ENCODE measurements at places on chromosomes 13 and 19.

DNA sequence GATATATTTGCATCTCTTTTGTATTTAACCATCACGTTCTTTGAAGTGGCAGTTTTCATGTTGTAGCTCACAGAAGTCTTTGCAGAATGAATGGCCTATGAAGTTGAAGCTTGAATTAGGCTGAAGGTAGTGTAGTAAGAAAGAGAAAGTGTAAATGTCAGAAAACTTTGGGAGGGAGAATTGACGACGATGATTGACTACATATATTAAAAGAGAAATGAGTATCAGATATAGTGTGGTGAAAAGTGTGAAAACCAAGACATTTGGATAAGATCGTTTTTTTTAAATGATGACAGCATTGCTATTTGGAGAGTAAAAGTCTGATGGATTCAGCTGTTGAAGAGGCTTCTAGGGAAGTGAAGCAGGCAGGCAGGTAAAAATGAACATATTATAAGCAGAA, 14.6 kb upstream of the GPC5 start:
- no peaks in the 10 kb centered on the region for H3K4me1 ChIP-seq
- DNase-seq = no peak
- no peaks in the 10 kb centered on the region for H3K27me3 ChIP-seq
- no peak overlapping the region for H3K27ac ChIP-seq
- H3K36me3 ChIP-seq = no peaks in the 10 kb centered on the region

- no peak overlapping the region for H3K4me3 ChIP-seq
- DNase-seq = peak; percentile 87
- peaks cover 17% of the 10 kb centered on the region for H3K4me1 ChIP-seq
- no peaks in the 10 kb centered on the region for H3K36me3 ChIP-seq
Measured at GRCh38 chr19:58538257-58539168, 5.4 kb upstream of the TRIM28 start.

- DNase-seq = no peak
- no peak overlapping the region for H3K27ac ChIP-seq
- H3K36me3 ChIP-seq = peaks cover 88% of the 10 kb centered on the region
- H3K4me3 ChIP-seq = no peak overlapping the region
- no peaks in the 10 kb centered on the region for H3K27me3 ChIP-seq
Measured at GRCh38 chr19:34348899-34349487, 16.0 kb upstream of the GPI start.

DNA sequence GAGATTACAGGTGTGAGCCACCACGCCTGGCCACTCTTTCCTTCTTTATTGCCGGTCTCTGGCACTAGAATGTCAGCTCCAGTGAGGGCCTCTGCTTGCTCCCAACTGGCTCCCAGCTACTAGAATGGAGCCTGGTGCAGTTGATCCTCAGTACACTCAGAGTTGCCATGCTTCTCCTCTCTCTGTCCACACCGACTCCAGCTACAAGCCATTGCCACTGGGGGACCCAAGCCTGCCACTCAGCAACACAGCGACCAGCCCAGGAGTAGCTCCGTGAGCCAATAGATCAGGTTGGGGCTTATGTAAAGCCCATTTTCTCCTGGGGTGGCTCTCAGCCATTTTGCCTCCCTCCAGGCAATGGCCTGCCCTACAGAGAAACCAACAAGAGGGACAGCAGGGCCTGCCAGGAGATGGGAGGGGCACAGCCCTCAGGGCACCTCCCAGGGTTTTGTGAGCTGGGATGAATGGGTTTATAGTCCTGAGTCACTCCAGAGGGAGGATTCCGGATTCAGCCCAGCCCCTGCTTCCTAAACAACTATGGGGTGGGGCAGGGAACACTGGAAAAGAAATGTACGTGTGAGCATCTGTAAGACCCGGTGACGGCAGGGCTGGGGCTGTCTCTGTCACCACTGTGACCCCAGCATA, 36.5 kb downstream of the OPA3 start:
- no peaks in the 10 kb centered on the region for H3K4me1 ChIP-seq
- peaks cover 3% of the 10 kb centered on the region for H3K36me3 ChIP-seq
- DNase-seq = no peak

- no peaks in the 10 kb centered on the region for H3K36me3 ChIP-seq
- DNase-seq = no peak
- no peak within 1 kb of the TSS for H3K4me3 ChIP-seq
- H3K27ac ChIP-seq = no peak within 1 kb of the TSS
- peaks cover 35% of the 10 kb centered on the region for H3K4me1 ChIP-seq
Measured at GRCh38 chr19:55443045-55443823, at the start of gene SHISA7. TSS of gene SHISA7 (minus strand) at chr19:55443300. CDS start at chr19:55442863, 437 bp downstream.

DNA sequence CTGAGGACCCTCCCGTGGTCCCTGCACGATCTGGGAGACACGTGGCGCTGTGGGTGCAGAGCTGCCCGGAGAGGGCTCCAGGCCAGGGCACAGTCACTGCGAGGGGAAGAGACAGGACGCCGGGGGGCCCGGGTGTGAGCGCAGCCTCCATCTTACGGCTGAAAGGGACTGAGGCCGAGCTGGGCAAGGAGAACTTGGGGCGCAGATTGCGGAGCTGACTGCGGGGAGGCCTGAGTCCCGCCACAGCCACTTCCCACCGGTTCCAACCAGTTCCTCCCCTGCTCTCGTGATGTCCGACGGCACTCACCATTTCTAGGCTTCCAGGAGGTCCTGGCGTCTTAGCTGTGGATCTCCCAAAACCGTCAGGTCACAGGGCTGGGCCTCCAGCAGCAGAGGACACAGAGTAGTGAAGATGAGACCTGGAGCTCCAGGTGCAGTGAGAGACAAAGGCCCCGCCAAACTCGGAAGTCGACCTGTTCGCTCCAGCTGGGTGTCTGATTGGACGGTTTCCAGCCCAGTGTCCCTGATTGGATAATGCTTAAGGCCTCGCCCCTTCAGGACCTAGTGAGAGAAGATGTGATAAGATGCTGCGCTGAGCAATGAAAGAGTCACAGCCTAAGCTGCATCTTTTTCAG, 4.8 kb upstream of the ZNF253 start:
- H3K27ac ChIP-seq = no peak overlapping the region
- H3K36me3 ChIP-seq = no peaks in the 10 kb centered on the region

DNA sequence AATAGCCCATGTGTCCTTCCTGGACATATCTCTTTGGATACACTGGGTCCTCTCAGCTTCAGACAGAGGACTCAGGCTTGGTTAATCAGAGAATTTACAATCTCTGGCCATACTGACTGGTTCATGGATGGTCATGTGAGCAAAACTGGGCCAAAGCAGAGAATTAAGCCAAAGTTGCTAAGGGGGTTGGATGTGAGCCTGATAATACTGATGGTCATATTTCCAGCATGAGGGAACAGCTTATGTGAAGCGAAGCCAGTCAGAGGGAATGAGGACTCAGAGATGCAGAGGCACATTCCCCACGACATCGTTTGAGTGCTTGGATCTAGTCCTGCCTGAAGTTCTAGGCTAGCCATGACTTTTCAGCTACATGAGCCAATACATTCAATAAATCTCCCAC, 22.0 kb upstream of the LRRC4B start:
- H3K27ac ChIP-seq = no peak overlapping the region
- no peaks in the 10 kb centered on the region for H3K36me3 ChIP-seq
- H3K4me1 ChIP-seq = no peaks in the 10 kb centered on the region
- no peaks in the 10 kb centered on the region for H3K27me3 ChIP-seq
- no peak for DNase-seq

DNA sequence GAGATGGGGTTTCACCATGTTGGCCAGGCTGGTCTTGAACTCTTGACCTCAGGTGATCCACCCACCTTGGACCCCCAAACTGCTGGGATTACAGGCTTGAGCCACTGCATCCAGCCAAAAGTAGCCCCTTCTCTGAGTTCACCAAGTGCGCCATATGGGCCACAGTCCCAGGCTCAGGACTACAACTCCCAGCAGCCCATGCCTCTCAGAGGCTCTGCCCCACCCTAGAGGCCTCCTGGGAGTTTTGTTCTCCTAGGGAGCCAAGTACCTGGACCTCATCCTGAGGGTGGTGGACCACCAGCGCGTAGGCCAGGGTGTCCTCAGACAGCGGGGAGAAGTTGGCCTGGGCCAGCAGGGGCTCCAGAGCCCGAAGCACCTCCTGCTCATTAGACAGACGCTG, 18.8 kb downstream of the TMEM143 start:
- H3K36me3 ChIP-seq = no peaks in the 10 kb centered on the region
- DNase-seq = no peak
- H3K4me1 ChIP-seq = no peaks in the 10 kb centered on the region
- H3K27ac ChIP-seq = no peak overlapping the region
- H3K4me3 ChIP-seq = no peak overlapping the region
- no peaks in the 10 kb centered on the region for H3K27me3 ChIP-seq

DNA sequence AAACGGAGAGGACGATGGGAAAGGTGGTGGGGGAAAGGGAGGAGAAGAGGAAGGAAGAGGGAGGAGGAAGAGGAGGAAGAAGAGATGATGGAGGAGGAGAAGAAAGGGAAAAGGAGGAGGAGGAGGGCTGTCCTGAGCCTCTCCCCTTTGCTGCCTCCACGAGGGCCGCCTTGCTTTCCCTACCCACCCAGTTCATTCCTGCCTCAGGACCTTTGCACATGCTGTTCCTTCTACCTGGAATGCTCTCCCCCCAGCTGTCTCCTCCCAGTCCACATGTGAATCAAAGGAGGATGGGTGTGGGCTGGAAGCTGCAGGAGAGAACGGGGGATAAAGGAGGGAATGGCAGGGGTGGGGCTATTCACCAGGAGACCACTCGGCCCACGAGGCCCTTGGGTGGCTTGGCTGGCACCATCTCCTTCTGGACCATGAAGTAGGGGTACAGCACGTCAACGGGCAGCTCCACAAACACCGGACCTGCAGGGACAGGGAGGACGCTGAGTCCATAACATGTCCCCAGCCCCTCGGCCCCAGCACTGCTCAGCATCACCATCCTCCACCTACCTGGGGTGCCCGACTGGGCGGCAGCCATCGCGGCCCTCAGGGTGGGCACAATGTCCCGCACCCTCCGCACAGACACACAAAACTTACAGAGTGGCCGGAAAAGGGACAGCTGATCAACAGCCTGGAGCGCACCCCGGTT, 15.3 kb downstream of the SYDE1 start:
- no peaks in the 10 kb centered on the region for H3K27me3 ChIP-seq
- H3K36me3 ChIP-seq = peaks cover 49% of the 10 kb centered on the region
- H3K4me3 ChIP-seq = no peak overlapping the region

- no peak for DNase-seq
- H3K27ac ChIP-seq = peak overlapping the region; percentile 57
- peaks cover 28% of the 10 kb centered on the region for H3K4me1 ChIP-seq
- peak overlapping the region; percentile 75 for H3K4me3 ChIP-seq
- H3K36me3 ChIP-seq = no peaks in the 10 kb centered on the region
Measured at GRCh38 chr13:29847501-29847983, 2.9 kb downstream of the UBL3 start.

GRCh38 chr13:104286566-104287290, 1220.5 kb upstream of the SLC10A2 start:
- no peaks in the 10 kb centered on the region for H3K27me3 ChIP-seq
- H3K27ac ChIP-seq = no peak overlapping the region
- no peak overlapping the region for H3K4me3 ChIP-seq
- H3K4me1 ChIP-seq = no peaks in the 10 kb centered on the region
- H3K36me3 ChIP-seq = no peaks in the 10 kb centered on the region

- peak; percentile 54 for DNase-seq
- peaks cover 62% of the 10 kb centered on the region for H3K4me1 ChIP-seq
- H3K27ac ChIP-seq = peak overlapping the region; percentile 79
- H3K36me3 ChIP-seq = no peaks in the 10 kb centered on the region
- peak overlapping the region; percentile 43 for H3K4me3 ChIP-seq
Measured at GRCh38 chr19:38736036-38736412, 8.2 kb downstream of the CAPN12 start.

DNA sequence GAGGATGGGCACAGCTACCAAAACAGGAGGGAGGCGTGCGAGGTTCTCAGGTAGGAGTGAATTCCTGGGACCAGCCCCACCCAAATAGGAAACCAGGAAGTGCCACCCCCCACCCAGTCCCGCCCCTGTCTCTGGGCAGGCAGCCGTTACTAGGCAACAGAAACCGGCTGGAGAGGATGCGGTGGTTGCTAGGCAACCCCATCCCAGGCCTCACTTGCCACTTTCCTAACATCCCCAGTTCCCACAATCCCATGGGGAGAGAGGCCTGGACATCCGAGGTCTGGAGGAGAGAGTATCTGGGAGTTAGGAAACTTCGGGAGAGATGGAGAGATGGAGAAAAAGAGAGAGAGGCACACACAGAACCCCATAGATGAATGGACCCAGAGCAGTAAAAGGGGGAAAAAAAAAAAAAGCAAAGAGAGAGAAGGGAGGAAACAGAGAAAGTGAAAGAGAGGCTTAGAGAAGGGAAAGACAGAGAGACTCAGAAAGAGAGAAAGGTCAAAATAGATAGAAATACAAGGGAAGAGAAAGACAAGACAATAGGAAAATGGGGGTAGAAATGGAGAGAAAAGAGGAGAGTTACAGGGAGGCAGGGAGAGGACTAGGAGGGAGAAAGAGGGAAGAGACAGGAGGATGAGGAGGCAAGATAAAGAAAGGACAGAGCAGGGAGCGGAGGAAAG, 3.8 kb downstream of the GRIK5 start:
- no peak overlapping the region for H3K27ac ChIP-seq
- peaks cover 11% of the 10 kb centered on the region for H3K4me1 ChIP-seq
- no peak overlapping the region for H3K4me3 ChIP-seq
- no peaks in the 10 kb centered on the region for H3K27me3 ChIP-seq

GRCh38 chr19:38656171-38656981, 8.9 kb downstream of the ACTN4 start:
- H3K4me3 ChIP-seq = no peak overlapping the region
- H3K27ac ChIP-seq = peak overlapping the region; percentile 87
- H3K27me3 ChIP-seq = no peaks in the 10 kb centered on the region
- H3K36me3 ChIP-seq = no peaks in the 10 kb centered on the region
- DNase-seq = no peak

DNA sequence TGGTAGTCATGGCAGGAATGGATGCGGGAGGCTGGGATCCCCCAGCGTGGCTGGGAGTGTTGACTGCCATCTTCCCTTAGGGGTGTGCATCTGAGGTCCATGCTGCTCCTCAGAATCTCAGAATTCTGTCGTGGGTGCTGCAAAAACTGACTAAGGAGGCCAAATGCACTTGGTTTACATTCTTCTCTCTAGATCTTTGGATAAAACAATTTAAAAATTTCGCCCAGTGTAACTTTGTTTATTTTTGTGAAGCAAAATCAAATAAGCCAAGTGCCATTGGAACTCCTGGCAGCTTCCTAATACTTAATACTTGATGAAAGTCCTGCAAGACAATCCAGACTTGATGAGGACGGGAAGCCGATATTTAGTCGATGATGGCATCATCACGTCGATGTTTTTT, 27.8 kb upstream of the TM9SF2 start:
- no peaks in the 10 kb centered on the region for H3K36me3 ChIP-seq
- H3K4me3 ChIP-seq = no peak overlapping the region
- no peak overlapping the region for H3K27ac ChIP-seq
